ENCODE measurements at places on chromosomes 6 and 20.

DNA sequence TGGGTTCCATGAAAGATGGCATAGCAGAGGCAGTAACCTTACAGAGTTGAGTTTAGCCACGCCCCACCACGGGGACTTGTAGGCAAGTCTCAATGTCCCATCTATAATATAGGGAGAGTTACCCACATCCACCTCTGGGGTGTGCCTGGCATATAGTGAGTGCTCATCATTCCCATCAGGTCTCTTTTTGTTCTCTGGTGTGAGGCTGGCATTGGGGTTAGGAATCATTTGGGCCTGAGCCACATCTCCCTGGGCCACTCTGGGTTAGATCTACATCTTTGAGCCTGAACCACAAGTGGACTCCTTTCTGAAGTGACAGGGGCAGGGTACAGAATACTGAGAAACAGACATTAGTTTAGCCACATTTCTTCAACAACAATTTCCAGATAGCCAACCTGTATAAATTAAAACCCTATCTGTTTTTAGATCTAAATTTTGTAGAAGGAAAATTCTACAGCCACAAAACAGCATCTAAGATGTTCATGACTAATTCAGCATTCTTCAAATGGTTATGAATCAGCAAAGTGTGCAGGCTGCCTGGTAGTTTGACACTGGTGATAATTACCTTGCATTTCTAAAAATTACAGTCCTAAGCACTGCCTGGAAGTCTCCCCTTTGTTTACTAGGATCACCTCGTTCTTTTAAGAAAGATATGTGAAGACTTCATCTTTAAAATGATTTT, 20.1 kb downstream of the RNF24 start:
- DNase-seq, result no peak

DNA sequence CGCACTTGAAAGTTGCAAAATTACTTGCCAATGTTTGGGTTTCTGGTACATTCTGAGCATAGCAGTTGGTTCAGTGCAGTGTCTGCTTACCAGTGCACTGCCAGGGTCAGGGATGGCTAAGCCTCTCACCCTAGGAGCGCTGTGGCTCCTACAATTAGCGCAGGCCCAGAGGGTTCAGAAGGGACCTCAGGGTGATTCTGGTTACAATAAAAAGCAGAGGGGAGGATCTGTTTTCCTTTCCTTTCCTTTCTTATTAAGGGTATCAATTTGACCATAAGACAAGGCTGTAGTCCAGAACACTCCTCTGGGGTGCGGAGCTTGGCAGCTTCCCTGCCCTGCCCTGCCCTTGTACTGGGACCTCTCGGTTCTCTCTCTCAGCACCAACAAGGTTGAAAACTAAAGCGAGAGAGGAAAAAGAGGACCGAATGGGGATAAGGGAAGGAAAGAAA, 2.6 kb downstream of the MAFB start:
- no peak for DNase-seq

DNA sequence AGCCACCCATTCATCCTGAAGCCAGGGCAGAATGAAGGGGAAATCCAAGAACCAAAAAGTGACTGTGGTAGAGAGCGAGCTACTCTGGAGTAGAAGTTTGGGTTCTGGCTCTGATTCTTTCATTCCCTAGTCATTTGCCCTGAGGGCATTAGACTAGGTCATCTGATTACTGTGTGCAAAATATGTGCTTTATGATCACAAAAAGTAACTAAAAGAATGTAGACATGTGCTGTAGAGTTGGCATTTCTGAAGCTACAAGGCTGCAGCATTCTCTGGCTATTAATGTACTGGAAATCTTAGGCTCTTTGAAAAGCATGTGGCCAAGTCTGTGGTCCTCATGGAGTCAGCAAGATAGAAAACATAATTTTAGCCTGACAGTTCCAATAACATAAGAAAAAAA, 94.2 kb downstream of the TBC1D7 start:
- no peak for DNase-seq

- no peak for DNase-seq
These were observed 17.3 kb downstream of the FKBP1A start for GRCh38 chr20:1375515-1375914.

- DNase-seq, result no peak
These were observed 24.4 kb downstream of the PTPN1 start for GRCh38 chr20:50534567-50534966.

GRCh38 chr6:169215201-169215681, 38.4 kb downstream of the THBS2 start:
- no peak for DNase-seq

- no peak for DNase-seq
These were observed 299.6 kb downstream of the ADGRG6 start for GRCh38 chr6:142601427-142601826.

DNA sequence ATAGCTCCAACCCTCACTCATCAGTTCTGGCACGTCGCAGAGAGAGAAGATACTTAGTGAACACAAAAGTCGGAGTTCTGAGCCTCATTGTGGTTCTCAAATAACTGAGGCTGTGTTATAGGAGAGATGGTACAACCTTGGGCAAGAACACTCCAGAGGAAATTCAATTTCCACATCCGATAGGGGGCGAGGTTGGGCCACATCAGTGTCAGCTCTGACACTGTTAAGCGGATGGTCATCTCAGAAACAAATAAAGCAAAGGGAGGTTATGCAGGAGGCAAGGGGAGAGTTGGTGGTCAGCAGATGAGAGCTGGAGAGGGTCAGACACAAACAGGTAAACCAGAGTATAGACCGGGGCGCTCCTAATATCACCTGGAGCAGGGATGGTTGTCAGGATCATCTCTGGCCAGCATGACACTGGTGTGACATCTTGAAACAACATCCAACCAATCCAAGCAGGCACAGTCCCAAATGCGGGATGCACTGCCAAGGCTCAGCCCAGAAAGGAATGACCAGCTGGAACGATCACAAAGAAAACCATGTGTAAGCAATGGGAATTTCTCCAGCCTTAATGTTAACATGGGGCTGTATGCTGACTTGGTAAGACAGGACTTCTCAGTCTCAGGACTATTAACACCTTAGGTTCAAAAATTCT, 331.8 kb downstream of the HACE1 start:
- DNase-seq, result no peak

- DNase-seq, result no peak
These were observed 32.7 kb downstream of the TRDN start for GRCh38 chr6:123604067-123604466.

- no peak for DNase-seq
These were observed 41.9 kb downstream of the ELOVL2 start for GRCh38 chr6:11002176-11002575.

GRCh38 chr6:30882204-30882758, 2.0 kb upstream of the DDR1 start:
- DNase-seq, result no peak

GRCh38 chr6:37244430-37245310, 12.9 kb upstream of the TBC1D22B start:
- DNase-seq, result no peak
